Sciatic nerve (tissue), 2 donors: ENCODE measurements at places on chromosomes 13 and 19. TPM values are rescaled to one million over a fixed set of nuclear protein-coding genes. Genes with fewer than 3 reads are reported as not detected.

GRCh38 chr13:67146523-67147130, 83.5 kb downstream of the PCDH9 start:
- DNase-seq: no peak

Gene CCDC169
- 0.89 TPM for total RNA-seq

DNA sequence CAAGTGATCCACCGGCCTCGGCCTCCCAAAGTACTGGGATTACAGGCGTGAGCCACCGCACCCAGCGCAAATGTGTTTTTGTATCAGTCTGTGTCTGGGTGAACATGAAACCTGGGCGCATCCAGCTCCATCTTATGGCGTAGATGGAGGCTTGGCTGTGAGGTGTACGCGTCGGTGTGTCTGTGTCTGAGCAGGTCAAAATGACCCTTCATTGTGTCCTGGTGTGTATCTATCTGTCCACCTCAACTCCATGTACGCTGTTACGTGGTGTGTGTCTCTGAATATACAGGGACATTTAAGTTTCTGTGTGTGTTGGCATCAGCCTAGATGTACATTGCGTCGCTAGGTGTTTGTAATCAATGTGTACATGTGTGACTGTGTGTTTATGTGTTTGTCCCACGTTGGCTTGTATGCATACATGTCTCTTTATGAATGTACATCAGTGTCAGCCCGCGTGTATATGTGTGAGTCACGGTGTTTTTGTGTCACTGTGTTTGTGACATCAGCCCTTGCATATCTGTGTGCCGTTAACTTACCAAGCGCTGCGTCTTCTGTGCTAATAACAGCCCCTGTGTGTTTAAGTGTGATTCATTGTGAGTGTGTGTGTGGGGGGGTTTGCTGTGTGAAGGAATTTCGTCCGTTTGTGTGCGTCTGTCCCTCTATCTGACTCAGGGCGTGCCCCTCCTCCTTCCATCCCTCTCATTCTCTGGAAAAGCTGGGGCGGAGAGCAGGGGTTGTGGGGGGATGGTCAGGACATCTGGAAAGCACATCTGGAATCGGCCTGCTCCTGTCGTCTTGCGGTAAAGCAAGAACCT, 6.4 kb downstream of the AXL start:
- DNase-seq: no peak

Gene LRRC25
- total RNA-seq: 8.2 TPM

GRCh38 chr19:18203408-18203862, 407 bp downstream of the RAB3A start:
- DNase-seq: peak; percentile 85

DNA sequence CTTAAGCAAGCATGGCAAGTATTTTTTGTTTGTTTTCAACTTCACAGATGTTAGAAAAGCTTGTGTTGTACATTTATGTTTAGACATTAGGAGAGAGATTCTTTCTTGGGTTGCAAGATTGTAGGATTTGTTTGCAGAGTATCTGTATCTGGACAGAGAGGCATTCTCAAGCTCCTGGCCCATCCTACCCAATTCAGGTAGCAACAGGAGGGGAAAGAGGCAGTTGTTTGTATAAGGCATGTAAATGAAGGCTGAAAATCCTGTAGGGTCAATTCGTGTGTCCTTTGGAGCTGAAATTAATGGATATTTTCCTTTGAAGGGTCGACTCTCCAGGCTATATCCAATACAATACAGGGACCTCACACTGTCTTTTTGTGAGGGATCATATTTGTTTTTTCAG, 147.3 kb downstream of the KCNRG start:
- DNase-seq: no peak

- no peak for DNase-seq
These were observed 530.4 kb downstream of the DIAPH3 start for GRCh38 chr13:59633290-59633689.

- DNase-seq: no peak
These were observed 222.9 kb downstream of the SLITRK5 start for GRCh38 chr13:87894059-87894458.

- no peak for DNase-seq
These were observed 98.7 kb downstream of the DOCK9 start for GRCh38 chr13:98879127-98879520.

DNA sequence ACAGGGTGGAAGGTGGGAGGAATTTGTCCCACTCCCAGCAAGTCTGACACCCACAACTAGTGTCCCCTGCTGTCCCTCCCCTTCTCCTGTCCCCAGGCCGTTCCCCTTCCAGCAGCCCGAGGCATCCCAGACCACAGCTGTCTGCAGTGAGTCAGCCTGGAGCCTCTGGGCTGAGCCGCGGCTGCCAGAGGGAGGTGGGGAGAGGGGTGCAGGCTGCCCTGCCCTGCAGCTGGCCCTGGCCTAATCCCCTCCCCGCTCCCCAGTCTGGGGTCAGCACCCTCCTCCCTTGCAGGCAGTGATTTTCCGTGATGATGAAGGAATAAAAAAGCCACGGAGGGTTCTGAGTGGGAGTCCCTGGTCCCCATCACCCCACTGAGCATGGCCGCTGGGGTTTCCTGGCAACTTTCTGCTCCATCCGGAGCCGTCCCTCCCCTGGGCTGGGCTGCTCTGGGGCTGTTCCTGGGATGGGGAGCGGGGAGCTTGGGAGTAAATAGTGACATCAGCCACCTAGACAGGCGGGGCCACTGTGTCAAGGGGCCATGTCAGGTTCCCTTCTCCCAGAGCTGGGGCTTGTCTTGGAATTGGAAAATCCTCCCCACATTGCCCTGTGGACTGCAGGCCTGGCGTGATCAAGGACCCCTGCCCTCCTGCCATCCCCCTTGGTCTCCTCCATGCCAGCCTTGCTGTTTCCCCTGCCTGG, 16.8 kb downstream of the SPC24 start:
- DNase-seq: peak; percentile 84

Gene C1QTNF9B
- total RNA-seq: 3.0 TPM

DNA sequence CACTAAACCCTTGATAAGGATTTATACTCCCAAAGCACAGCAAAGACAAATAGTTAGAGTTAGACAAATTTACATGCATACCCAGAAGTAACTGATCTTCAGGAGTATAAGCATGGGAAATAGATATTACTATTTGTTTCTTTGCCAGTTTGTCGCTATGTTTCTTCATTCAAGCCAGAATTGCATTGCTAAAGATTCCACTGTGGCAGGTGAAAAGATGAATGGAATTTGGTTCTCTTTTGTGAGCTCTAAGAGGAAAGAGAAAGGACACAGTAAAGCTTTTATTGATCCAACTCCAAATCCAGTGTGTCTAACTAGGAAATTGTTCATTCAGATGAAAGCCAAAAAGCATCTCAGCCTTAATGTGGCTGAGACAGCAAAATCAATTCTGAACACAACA, 292.3 kb upstream of the SPRY2 start:
- no peak for DNase-seq

- no peak for DNase-seq
These were observed 22.1 kb downstream of the PLEKHF1 start for GRCh38 chr19:29687244-29687896.

GRCh38 chr19:917323-918151, at the start of gene KISS1R:
Gene KISS1R (plus strand): TSS chr19:917333. CDS start chr19:917503, 170 bp downstream.
- peak; percentile 62 for DNase-seq

Gene PDCD2L
- 11.6 TPM for total RNA-seq

Gene ZNF626
- total RNA-seq: 19.7 TPM

- DNase-seq: peak; percentile 42
These were observed 2.9 kb downstream of the FFAR1 start for GRCh38 chr19:35350591-35350990.

Gene ZNF556
- total RNA-seq: 0.80 TPM

- DNase-seq: no peak
These were observed 67.3 kb upstream of the ITM2B start for GRCh38 chr13:48165727-48166126.

Gene SYCN
- total RNA-seq: not detected

- no peak for DNase-seq
These were observed 2.1 kb downstream of the PRMT1 start for GRCh38 chr19:49678985-49679770.

- DNase-seq: no peak
These were observed 32.3 kb downstream of the WASF3 start for GRCh38 chr13:26589754-26590153.

- DNase-seq: no peak
These were observed 20.0 kb downstream of the ENOX1 start for GRCh38 chr13:43766725-43767124.

Gene IFNL1
- total RNA-seq: not detected
